ENCODE measurements at places on chromosomes 12 and 14.

- no peak for DNase-seq
These were observed 23.0 kb upstream of the NR2C1 start for GRCh38 chr12:95096378-95096777.

DNA sequence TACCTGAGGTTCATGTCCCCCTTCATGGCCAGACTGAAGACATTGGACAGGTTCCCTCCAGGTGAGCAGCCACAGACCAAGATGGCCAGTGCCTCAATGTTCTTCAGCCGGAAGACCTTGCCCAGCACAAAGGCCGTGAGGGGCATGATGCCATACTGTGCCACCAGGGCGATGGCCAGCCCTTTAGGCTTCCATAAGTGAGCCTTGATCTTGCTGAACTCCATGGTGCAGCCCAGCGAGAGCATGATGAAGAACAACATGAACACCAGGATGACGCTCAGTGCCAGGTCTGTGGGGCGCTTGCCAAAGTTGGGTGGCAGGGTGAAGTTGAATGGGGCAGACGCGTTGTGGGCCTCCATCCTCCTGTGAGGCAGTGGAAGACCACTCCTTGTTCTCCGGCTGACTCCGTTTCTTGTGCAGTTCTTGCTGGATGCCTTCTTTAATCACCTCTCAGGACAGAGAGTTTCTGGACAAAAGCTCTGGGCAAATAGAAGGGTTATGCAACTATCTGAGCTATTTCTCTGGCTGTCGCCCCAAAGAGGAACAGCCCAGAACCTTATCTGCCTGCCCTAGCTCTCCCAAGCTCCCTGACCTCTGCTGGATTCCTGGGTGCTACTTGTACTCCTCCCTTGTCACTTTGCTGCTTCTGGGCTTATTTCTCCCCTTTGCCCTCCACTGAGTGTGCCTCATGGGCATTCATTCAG is at the start of gene SLC10A1:
TSS of gene SLC10A1 (minus strand) at position 445 of the 704 bp plus-strand sequence. CDS start at position 359, 86 bp downstream.
- no peak for DNase-seq

- no peak for DNase-seq
These were observed 149.8 kb downstream of the TGFB3 start for GRCh38 chr14:75831952-75832351.

DNA sequence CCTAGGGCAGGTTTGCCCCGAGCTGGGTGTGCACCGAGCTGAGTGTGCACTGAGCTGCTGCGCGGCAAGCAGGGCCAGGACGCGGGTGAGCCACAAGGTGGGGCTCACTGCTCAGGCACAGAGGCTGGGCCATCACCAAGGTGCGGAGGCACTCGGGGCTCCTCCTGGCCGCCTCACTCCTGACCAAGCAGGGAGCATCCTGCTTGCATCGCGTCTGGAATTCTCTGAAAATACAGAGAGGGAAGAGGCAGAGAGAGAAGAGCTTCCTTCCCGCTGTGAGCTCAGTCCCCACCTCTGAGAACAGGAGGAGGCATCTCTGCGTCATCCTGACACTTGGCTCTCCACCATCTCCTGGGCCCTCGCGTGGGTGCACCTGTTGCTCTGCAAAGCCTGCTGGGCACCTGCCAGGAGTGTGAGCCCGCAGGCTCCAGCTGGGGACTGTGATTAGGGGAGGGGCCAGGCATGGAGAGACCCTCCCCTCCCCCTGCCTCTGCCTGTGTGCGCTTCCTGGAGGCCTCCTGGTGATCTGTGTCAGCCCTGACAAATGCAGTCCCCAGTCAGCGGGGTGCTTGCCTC is 116.3 kb downstream of the GLT1D1 start:
- DNase-seq = no peak

- no peak for DNase-seq
These were observed 8.6 kb upstream of the SNAPC1 start for GRCh38 chr14:61753631-61754030.

DNA sequence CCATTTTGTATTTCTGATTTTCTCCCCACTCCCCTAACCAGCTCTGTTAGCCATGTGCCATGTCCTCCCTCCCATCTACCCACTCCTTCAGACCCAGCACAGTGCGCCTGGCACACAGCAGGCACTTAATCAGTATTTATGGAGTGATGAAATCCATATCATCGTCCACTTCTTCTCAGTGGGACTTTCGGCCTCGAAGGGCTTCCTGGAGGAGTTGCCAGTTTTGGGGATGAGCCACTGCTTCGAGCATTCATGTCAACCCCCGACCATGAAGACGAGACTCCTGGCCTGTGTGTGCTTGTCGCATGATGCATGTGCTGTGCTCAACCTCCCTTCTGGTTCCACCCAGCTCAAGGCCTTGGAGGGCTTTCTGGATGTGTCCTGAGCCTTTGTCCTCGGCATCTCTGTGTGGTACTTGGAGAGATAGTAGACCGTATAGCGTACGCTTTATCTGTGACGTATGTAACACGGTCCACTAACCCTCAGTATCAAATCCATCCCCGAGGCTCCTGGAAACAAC is 119.5 kb upstream of the RTL1 start:
- DNase-seq = no peak

GRCh38 chr14:76245097-76245496 is 93.4 kb downstream of the GPATCH2L start:
- no peak for DNase-seq

DNA sequence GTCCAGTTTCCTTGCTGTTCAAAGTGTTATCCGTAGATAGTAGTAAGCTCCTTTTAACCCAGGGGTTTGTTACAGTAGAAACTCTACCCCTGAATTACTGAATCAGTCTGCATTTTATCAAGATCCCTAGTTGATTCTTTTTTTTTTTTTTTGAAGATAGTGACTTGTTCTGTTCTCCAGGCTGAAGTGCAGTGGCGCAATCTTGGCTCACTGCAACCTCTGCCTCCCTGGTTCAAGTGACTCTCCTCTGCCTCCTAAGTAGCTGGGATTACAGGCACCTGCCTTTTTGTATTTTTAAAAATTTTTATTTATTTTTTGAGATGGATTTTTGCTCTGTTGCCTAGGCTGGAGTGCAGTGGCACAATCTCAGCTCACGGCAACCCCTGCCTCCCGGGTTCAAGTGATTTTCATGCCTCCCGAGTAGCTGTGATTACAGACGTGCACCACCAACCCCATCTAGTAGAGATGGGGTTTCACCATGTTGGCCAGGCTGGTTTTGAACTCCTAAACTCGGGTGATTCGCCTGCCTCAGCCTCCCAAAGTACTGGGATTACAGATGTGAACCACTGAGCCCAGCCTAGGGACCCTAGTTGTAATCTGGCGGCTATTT is 10.5 kb downstream of the LARP4 start:
- no peak for DNase-seq

GRCh38 chr12:16323638-16324037 is 23.8 kb upstream of the MGST1 start:
- no peak for DNase-seq

- no peak for DNase-seq
These were observed 13.3 kb downstream of the SLC15A4 start for GRCh38 chr12:128810182-128811127.

- DNase-seq = no peak
These were observed at the start of gene ADCY4 for GRCh38 chr14:24334431-24335291. TSS of gene ADCY4 (minus strand) at chr14:24335071. CDS start at chr14:24334652, 419 bp downstream.

- DNase-seq = no peak
These were observed 196.9 kb downstream of the BCL11B start for GRCh38 chr14:99075061-99075460.

GRCh38 chr14:38866461-38866860 is 236.6 kb downstream of the SEC23A start:
- no peak for DNase-seq

DNA sequence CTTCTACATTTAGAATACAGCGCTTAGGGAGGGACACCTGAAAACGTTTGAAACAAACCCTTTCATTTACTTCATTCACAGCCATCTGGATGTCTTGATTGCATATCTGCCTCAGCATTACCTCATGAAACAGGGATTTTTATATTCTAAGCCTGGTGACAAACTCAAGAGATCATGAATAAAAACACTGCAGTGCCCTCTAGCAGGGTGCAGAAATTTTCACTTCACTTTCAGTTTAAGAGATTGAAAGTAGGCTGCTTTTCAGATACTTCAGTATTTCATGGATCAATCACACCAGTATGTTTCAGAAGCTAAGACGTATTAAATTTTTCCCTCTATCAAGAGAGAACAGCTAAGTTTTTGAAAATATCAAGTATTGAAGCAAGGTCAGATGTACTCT is 467.8 kb downstream of the MDGA2 start:
- no peak for DNase-seq

DNA sequence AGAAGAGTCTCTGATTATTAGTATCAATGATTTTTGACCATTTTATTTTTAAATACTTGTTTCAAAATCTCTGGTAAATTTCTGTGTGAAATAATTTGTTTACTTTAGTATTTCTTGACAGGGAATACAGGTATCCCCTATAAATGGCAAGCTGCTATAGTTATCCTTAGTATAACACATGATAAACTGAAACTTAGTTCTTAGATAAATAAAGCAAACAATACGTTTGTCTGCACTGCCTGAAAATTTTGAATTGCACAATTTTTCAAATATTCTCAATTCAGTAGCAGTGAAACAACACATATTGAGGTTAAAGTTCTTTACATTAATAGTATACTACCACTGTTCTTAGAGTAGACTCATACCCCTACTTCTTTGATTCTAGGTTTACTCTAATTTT is 26.9 kb downstream of the CNOT2 start:
- DNase-seq = no peak

GRCh38 chr14:74670726-74671411 is 42.0 kb downstream of the AREL1 start:
- no peak for DNase-seq

- DNase-seq = no peak
These were observed 162.1 kb downstream of the NTF3 start for GRCh38 chr12:5593998-5594397.

- no peak for DNase-seq
These were observed 44.5 kb downstream of the NUAK1 start for GRCh38 chr12:106094304-106094703.

- DNase-seq = no peak
These were observed 428.0 kb upstream of the TMTC1 start for GRCh38 chr12:30211743-30212142.

- peak; percentile 24 for DNase-seq
These were observed 39.8 kb downstream of the GRIN2B start for GRCh38 chr12:13941258-13942249.

DNA sequence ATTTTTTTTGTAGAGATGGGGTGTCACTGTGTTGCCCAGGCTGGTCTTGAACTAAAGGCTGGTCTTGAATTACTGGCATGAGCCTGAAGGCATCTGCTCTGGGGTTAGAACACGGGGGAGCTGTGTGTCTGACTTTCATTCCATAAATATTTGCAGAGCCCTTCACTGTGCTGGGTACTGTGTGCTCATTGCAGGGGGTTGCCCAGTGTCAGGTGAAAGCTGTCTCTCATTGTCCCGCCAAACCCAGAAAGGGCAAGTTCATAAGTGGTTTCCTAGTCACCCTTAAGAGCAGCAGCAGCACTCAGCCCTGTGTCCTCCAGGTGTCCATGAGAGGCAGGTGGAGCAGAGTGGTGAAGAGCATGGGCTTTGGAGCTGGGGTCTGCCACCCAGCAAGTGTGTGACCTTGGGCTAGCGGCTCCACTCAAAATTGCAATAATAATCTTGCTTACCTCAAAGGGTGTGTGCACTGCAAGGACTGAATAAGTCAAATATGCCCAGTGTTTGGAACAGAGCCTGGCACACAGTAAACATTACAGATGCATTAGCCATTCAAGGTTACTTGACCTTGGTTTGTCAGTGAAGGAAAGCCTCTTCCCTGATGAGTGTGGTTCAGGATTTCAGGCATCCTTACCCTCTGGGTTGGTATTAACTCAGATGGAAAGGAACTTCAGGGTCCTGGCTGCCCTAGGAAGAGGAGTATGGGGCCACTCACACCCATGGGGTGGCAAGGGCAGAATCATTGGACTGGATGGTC is 4.4 kb upstream of the SMIM41 start:
- DNase-seq = no peak

- no peak for DNase-seq
These were observed 33.4 kb downstream of the FNTB start for GRCh38 chr14:65019944-65020566.

- no peak for DNase-seq
These were observed 170.9 kb downstream of the SLC6A15 start for GRCh38 chr12:84741692-84742091.

- DNase-seq = no peak
These were observed 411.6 kb upstream of the FBXO33 start for GRCh38 chr14:39843881-39844280.

DNA sequence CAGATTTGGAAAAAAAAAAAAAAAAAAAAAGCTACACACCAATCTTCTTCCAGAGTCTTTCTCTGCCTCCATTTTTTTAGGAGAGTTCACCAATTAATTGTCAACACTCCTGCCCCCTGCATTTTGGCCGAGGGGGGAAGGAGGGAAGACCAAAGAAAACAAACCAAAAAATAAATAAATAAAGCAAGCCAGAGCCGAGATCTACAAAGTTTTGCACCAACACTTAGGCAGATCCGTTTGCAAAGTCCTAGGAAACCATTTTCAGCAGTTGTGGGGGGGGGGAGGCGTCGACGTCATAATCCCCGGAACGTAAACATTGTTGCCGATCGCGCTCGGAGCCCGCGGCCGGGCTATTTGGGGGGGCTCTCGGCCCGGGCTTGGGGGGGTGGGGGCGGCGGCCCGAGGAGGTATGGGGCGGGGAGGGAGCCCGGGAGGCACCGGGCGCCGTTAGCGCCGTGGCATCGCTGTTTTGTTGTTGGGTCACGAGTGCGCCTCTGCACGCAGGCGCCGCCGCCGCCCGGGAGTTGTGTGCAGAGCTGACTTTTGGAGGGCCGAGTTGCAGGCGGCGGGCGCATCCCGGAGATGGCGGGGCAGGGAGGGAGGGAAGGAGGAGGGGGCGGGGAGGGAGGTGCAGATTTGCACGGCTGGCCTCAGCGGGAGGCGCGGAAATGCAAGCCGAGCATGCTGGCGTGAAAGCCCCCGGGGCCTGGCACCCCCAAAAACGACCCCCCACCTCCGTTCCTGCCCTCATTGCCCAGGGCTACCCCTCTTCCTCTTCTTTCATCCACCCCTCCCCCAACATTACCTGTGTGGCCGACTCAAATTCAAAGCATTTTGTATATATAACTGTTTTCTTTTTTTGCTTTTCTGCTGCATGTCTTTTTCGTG is 598 bp downstream of the KDM2B start:
- no peak for DNase-seq

DNA sequence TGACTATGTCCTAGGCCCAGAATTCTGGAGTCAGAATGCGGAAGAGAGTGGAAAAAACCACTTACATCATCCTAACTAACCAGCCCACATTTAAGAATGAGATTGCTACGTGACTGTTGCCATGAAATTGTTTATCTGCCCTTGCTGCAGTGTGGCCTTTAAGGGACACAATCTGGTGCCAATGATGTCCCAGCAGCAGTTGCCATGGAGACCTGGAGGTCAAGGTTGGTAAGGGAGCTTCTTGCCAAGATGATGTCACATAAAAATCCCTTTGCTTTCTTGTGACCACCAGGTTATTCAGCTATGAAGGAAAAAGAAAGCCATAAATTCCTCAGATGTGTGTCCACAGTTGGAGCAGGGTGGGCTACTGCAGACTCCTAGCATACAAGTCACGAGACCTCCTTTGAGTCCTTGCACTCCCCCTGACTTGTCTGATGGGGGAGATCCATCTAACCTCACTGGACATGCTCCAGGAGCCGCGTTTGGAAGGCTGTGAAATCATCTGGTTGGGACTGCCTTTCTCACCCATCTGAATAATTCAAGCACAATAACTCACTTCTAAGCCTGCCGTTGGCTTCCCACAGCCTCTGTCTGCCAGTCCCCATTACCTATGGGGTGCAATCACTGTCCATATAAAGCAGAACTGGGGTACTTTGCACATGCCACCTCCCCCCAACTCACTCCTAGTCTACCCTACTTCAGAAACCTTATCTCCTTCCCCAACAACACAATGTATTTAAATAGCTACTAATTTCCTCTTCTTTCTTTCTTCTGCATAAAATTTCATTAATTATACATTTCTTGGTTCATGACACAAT is 165.6 kb downstream of the ZFP36L1 start:
- DNase-seq = no peak
